ENCODE measurements at places on chromosomes 5 and 9.

DNA sequence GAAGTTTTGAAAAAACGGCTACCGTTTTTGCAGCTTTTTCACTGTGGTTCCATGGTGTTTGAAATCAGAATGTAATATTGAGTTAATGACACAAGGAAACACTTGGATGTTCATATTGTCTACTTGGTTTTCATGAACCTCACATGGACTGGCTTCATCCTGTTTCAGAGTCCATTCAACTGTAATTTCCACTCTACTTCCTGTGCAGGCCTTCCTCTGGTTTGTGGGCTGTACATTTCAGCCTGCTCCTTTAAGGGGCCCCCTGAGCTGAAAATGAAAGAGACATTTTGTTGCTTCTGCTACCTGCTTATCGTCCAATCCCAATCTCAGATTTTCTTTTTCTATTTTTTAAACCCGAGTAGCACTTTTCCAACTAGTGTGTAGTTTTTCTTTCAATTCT is 41.8 kb upstream of the CDKN2B start:
- DNase-seq: no peak

- peak; percentile 61 for DNase-seq
Measured at GRCh38 chr9:133990366-133991213, 1.5 kb downstream of the VAV2 start.

- DNase-seq: no peak
Measured at GRCh38 chr5:72369301-72369700, 49.1 kb downstream of the PTCD2 start.

DNA sequence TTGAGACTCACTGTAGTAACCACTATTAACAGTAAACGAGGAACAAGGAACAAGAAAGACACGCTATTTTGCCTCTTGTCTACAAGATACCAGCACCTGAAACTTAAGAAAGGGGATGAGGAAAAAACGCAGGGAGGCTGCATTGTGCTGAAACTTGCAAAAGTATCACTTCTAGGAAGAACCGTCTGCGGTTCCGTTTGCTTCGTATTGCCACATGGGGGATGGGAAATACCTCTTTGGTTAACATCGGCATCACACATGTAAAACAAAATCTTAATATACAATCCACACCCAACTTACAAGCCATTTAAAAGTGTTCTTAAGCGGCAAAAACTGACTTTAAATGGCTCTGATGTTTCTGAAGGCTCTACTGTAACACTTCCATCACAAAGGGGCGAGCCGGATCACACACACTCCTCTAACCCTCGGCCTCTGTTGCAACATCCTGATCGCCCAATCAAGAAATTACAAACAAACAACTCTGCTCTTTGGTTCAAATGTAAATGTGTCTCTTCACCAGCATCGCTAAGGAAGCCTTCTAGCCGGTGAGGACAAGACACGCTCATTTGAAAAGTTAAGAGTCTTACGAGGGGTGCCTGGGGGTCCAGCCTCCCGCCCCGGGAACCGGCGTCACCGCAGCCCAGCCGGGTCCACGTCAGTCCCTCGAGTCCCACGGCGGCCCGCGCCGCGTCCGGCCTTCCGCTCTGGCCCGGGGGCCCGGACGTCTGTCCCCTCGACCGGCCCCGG is 621 bp downstream of the SEC16A start:
- DNase-seq: peak; percentile 68

DNA sequence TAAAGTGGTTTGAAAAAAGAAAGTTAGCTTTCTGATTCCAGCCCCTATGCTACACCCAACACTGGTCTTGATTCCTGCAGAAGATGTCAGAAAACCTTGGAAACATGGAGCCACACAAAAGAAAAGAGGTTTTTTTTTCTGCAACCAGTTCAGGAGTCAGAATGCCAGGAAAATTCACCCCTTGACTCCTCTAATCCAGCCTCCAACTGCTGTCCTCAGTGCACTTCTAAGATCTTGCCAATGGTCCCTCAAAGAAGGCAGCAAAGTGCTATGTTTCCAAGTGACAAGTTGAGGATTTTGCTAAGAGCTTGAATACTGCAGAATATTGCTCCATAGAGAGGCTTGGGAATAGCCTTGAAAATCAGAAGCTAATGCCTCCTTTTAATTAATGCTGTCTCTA is 110.2 kb downstream of the TRIM32 start:
- no peak for DNase-seq

- no peak for DNase-seq
Measured at GRCh38 chr9:92614123-92614510, 55.8 kb downstream of the IPPK start.

DNA sequence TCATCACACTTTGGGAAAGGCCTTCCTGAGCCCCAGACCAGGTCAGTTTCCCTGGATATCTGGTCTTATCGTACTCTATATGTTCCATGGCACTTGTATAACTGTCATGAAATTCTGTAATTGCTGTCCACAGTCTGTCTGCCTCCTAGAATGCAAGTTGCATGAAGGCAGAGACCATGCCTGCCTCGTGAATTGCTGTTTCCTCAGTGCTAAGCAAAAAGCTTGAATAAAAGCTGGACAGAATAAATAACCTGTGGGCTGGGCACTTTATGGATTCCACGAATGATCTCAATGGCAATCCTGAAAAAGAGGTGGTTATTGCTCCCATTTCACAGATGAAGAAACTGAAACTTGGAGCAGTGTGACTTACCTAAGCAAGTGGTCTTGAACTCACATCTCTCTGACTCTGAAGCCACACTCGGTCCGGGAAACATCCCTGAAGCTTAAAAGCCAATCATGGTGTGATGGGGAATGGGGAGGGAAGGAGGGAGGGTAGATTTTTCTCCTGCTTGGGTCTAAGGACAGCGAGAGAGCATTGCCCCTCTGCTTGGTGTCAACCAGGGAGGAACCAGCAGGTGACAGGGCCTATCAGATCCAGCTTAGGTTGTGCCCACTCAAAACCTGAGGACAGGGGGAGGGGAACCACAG is 13.2 kb upstream of the LHX2 start:
- no peak for DNase-seq

- no peak for DNase-seq
Measured at GRCh38 chr5:155250596-155250995, 237.0 kb downstream of the KIF4B start.

DNA sequence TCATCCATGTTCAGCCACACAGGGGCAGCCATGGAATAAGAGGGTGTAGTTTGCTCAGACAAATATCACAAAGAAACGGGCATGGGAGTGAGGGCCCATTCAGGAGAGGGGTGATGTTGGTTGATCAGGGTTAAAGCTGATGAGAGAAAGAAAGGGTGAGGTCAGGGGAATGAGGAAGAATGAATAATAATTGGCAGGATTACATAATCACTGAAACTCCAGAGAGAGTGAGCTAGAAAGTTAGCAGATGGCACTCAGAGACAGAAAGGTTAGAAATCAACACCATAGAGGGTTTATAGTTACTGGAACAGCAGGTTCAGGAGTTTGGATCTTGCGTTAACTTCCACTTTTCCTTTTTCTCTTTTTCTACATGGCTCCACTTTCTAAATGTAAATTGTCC is 113.9 kb downstream of the TAF11L14 start:
- no peak for DNase-seq

GRCh38 chr5:115430374-115430773 is 114.2 kb downstream of the FEM1C start:
- no peak for DNase-seq

DNA sequence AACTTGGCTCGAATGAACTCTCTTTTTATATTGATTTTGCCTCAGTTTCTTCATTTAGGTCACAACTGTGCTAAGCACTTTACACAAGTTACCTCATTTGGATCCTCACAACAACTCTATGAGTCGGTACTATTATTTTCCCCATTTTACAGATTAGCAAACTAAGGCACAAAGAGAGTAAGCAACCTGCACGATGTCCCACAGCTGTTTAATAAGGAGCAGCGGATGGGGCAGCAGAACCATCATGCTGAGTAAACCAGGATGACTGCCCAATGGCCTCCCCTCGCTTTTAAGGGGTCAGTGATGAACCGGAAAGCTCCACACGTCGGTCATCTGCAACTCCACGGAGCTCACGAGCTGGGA is 607 bp downstream of the PRELID2 start:
- no peak for DNase-seq

DNA sequence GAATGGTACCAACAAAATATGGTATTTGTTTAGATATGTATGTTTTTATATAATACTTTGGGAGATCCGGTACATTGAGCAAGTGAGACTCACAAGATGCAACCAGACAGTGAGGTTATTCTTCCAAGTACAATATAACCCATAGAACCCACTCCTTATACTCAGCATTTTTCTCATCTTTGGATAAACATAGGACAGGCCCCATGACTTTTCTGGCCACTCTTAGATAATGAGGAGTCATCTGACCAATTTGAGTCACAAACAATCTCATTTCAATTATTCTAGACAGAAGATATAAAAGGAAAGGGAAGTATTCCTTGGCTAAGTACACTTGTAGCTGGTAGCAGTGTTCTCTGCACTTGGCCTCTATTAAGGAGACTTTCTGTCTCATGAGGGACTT is 150.2 kb downstream of the SGCD start:
- DNase-seq: no peak

DNA sequence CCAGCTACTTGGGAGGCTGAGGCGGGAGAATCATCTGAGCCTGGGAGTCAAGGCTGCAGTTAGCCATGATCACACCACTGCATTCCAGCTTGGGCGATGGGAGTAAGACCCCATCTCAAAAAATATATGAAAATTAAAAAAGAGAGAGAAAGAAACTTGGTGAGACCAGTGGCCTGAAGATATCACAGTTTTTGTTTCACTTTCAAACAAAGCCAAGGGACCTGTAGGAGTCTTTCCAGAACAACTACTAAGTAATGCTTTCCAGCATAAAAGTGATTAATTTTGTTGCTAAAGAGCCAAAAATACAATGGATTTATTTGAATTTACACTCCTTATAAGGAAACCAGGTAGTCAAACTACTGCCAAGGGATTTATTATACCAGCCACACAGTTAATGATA is 23.5 kb downstream of the GKAP1 start:
- DNase-seq: no peak

- peak; percentile 13 for DNase-seq
Measured at GRCh38 chr5:111511831-111512374, 432 bp downstream of the STARD4 start.

DNA sequence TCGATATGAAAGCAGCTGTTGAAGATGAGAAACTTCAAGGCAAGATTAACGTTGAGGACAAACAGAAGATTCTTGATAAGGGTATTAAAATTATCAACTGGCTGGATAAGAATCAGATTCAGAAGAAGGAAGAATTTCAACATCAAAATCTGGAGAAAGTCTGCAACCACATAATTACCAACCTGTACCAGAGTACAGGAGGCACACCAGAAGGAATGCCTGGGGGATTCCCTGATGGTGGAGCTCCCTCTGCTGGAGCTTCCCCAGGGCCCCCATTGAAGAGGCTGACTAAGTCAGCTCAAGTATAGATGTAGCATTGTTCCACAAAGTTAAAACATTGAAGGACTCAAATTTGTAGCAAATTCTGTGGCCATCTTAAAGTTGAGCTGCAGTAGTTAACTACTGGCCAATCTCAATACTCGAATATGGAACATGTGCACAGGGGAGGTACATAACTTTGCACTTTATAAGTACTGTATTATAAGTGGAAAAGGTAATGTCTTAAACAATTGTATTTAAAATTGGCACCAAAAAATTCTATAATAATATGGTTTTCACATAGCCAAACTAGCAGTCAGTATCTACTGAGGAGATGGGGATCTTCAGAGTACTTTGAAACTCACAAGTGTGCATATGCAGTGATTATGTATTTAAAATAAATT is 237.5 kb downstream of the CHSY3 start:
- peak; percentile 18 for DNase-seq

DNA sequence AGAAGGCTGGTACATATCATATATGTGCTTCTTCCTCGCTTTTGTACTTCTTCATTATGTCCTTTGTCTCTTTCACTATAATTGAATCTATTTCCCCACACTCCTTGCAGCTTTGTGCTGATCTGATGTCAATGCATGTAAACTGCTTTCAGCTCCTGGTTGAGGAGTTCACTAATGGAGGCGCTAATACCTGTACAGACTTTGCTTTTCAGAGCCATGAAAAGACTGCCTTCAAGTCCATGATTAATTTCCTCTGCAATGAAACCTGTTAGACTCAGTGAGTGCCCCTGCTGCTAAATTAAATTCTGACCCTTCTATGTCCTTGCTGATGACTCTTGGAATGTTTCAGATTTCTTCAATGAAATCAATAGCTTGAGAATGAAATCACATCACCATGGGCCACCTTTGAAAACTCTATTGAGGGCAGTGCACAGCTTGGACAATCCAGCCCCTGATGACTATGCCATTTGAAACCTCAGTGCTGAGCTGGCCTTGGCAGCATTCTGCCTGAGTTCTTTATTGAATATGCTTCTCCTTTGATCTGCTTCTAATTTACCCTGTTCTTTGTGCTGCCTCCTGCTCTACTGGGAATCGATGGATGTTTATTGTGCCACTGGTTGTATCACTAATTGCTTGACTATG is 358.2 kb upstream of the DMAC1 start:
- no peak for DNase-seq

DNA sequence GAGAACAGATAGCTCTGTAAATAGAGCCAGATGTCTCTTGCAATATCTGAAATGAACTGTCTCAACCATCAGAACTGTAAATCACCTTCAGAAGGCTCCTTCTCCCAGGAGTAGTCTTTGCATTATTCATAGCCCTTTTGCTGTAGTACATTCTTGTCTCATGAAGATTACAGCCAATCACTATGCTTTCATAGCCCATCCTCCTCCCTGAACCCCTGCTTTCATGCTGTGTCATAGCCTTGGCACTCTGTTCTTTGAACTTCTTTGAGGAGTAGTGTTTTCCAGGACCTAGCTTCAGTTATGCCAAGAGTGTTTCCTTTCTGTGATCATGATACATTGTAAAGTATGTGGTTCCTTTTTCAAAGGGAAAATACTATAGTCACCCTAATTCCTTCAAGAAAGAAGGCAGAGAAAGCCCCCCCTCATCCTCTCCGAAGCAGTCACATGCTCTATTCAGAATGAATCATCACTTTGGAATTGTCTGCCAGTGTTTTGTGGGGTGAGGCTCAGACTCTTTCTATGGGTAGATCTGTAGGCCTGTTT is 61.1 kb downstream of the GRIA1 start:
- no peak for DNase-seq

- DNase-seq: no peak
Measured at GRCh38 chr5:62592558-62592957, 13.9 kb downstream of the LRRC70 start.

GRCh38 chr5:95644351-95645042 is 2.1 kb upstream of the RFESD start:
- no peak for DNase-seq

- DNase-seq: no peak
Measured at GRCh38 chr5:155594270-155594669, 580.7 kb downstream of the KIF4B start.

GRCh38 chr5:173830421-173830820 is 57.7 kb upstream of the CPEB4 start:
- DNase-seq: no peak

DNA sequence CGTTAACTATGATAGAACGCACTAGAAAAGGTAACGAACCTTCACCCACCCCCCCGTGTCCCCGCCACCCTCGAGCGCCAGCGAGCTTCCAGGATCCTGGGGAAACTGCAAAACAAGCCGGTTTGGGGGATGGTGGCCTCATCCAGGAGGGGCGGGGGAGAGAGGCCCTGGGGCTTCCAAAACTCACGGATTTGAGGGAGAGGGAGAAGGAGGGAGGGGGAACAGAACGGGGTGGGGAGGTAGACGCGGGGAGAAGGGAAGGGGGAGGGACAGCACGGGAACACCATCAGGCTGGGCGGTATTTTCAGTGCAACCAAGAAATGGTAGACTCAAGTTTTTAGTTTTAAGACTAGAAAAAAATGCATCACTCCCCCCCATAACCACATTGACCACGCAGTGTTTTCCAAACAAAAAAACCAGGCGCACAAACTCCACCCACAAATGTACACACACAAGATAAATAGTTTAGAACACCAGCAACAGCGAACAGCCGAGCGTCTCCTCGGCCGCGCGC is 1.4 kb downstream of the NRARP start:
- DNase-seq: peak; percentile 84

- DNase-seq: no peak
Measured at GRCh38 chr5:11851416-11851815, 52.8 kb downstream of the CTNND2 start.
